Occipital lobe (tissue), 3 donors: ENCODE measurements at places on chromosomes 7 and 10.

DNA sequence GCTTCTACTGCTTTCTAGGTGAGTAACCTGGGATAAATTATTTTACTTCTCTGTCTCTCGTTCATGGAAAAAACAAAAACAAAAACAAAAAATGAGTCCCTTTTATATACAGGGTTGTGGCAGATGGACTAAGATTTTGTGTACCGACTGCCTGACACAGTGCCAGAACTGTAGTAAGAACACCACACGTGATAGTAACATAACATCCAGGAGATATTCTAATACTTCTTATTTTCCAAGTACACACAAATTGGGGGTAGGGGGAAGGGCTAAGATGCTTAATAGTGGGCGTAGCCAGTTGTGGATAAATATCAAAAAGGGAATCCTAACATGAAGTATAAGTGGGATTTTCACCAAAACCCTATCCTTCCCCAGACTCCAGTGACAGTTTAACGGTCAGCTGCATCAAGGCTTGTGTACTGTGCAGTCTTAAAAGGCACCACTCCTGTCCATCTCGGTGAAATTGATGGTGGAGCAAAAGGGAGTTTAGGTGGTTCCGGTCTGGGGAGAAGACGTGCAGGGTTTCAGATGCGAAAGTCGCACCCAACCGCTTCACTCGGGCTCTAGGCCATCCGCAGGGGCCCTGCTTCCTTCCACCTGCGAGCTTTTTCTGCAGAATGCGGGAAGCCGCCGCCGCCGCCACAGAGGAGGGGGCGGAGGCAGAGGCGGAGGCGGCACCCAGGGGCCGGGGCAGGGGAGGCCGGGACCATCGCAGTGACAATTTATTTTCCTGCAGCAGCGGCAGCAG, at the start of gene STAMBPL1:
Gene STAMBPL1 (plus strand): TSS at position 712 of the 748 bp plus-strand sequence. CDS start 21,464 bp downstream, outside the sequence.
- DNase-seq = peak; percentile 63

GRCh38 chr7:104950754-104951153, 63.3 kb upstream of the KMT2E start:
- no peak for DNase-seq

DNA sequence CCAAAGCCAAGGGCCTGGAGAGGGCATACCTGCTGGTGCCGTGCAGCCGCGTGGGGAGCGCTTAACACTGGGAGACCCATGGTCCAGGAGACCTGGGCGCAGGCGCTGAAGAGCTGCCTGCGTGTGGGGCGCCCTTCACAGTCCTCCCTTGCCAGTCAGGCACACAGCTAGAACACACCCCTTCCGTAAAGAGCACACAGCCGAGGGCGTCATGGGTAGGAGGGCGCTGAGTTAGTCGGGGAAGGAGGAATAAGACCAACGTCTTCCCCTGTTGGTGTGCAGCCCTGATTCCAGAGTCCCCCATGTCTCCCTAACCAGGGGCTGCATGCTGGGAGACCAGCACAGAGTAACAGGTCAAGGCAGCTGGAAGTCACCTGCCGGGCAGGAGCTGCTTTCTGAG, 273.9 kb downstream of the USP6NL start:
- DNase-seq = no peak

GRCh38 chr10:117946525-117947070, 100.1 kb downstream of the RAB11FIP2 start:
- no peak for DNase-seq

- no peak for DNase-seq
Observed at GRCh38 chr10:494556-494955, 194.9 kb downstream of the DIP2C start.

DNA sequence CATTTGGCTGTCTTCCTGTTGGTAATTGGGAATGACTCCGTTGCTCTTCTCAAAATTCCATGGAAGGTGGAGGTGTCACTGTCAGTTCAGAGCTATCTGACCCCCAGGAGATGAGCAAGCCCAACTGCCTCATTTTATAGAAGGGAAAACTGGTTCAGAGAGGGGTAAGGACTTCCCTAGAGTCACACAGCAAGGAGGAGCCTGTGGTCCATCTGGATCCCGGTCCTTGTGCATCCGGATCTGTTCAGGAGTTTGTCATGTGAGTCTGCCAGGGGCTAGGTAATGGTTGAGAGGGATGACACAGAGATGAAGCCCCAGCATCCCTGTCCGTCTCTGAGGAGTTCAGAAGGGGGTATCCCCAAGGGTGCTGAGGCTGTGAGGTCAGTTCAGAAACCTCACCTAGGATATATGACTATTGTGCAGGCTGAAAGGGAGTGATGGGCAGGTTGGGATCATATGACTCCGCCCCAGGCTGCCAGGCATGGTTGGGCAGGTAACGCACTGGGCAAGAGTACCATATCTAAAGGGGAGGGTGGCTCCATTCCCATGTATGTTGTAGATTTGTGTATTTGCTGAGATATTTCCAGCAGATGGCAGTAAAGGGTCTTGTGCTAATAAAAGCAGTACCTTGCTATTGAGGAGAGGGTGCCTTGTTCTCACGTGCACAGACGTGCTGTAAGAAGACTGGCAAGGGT, 16.0 kb upstream of the SLC29A3 start:
- DNase-seq = no peak

DNA sequence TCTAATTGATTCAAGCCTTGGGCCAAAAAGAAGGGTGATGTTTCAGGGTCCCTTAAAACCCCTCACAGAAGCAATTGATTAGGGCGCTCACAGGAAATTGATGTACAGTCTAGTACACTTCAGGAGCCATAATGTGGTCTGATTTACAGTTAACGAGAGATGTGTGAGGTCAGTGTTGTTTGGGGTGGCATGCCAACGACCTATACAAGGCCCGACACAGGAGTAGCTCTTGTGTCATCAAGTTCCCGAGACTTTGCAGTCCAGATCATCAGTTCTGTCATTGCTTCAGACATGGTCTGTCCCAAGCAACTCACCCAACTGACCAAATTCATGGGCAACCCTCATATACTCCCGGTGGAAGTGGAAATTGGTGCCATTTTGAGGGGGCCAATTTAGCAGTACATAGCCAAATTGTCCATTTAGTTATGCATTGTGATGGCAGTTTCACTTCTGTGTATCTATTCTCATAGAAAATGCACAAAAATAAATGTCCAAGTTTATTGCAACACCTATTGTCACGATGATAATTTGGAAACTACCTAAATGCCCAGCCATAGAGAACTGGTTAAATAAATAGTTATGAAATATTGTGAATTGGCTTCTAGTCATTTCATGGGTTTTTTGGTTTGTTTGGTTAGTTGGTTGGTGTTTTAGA, 18.0 kb upstream of the ARID5B start:
- no peak for DNase-seq

- DNase-seq = no peak
Observed at GRCh38 chr7:70701477-70701876, 430.5 kb upstream of the GALNT17 start.

- no peak for DNase-seq
Observed at GRCh38 chr10:697097-697875, 7.8 kb upstream of the DIP2C start.

DNA sequence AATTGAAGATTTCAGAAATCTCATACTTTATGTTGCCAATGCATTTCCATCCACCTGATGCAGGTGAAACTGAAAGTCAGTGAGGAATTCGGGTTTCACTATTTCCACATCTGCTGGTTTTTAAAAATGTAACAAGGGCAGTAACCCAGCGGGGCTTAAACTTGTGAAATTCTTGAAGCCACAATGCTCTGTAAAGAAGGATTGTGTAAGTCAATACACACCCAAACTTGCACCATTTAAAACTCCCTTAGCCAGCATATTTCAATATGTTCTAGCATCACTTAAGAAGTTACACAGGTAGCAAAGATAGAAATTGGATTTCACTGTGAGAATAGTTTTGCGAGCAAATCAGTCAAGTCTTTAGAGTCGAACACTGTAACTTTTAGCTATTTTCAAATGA, 386.1 kb downstream of the PLXDC2 start:
- no peak for DNase-seq

- no peak for DNase-seq
Observed at GRCh38 chr7:70208236-70209063, 610.2 kb downstream of the AUTS2 start.

GRCh38 chr10:118734475-118734874, 20.3 kb downstream of the CACUL1 start:
- DNase-seq = no peak
